ENCODE measurements at places on chromosomes 16 and 17. TPM values are rescaled to one million over a fixed set of nuclear protein-coding genes. Genes with fewer than 3 reads are reported as not detected.

The SKAP1 gene
- polyA plus RNA-seq = 13.0 TPM

The SMTNL2 gene
- polyA plus RNA-seq = 48.1 TPM

The ECI1 gene
- 58.7 TPM for polyA plus RNA-seq

The SLC6A2 gene
- 0.35 TPM for polyA plus RNA-seq

The SSTR5 gene
- polyA plus RNA-seq = 0.18 TPM

The ATP6V0D1 gene
- 82.9 TPM for polyA plus RNA-seq

The SGCA gene
- 0.83 TPM for polyA plus RNA-seq

The SEC14L5 gene
- polyA plus RNA-seq = 0.18 TPM

The KRTAP4-5 gene
- not detected for polyA plus RNA-seq

The ALKBH5 gene
- polyA plus RNA-seq = 63.8 TPM

The NME3 gene
- polyA plus RNA-seq = 18.8 TPM

The CUEDC1 gene
- polyA plus RNA-seq = 43.4 TPM

The PAGR1 gene
- polyA plus RNA-seq = 28.0 TPM

The CIBAR2 gene
- polyA plus RNA-seq = 0.15 TPM

The HNF1B gene
- polyA plus RNA-seq = 112 TPM

The LGALS9B gene
- polyA plus RNA-seq = not detected

The USP6 gene
- 2.8 TPM for polyA plus RNA-seq

The MT1F gene
- 56.3 TPM for polyA plus RNA-seq

The UTS2R gene
- polyA plus RNA-seq = 0.11 TPM

The MPV17L gene
- 8.7 TPM for polyA plus RNA-seq

The KCNG4 gene
- polyA plus RNA-seq = 0.07 TPM

The TOX3 gene
- polyA plus RNA-seq = 32.8 TPM

The PRDM7 gene
- polyA plus RNA-seq = 0.11 TPM

The CKLF gene
- 46.5 TPM for polyA plus RNA-seq

The PIPOX gene
- polyA plus RNA-seq = 7.8 TPM

The CCDC200 gene
- polyA plus RNA-seq = 6.2 TPM

The THRA gene
- 54.3 TPM for polyA plus RNA-seq

Data from right renal cortex interstitium (tissue), 3 donors.